T1000 (cell line): ENCODE measurements at places on chromosomes 16 and 17.
A peak's percentile ranks its signal among the peaks of the same experiment; 100 is the strongest.

DNA sequence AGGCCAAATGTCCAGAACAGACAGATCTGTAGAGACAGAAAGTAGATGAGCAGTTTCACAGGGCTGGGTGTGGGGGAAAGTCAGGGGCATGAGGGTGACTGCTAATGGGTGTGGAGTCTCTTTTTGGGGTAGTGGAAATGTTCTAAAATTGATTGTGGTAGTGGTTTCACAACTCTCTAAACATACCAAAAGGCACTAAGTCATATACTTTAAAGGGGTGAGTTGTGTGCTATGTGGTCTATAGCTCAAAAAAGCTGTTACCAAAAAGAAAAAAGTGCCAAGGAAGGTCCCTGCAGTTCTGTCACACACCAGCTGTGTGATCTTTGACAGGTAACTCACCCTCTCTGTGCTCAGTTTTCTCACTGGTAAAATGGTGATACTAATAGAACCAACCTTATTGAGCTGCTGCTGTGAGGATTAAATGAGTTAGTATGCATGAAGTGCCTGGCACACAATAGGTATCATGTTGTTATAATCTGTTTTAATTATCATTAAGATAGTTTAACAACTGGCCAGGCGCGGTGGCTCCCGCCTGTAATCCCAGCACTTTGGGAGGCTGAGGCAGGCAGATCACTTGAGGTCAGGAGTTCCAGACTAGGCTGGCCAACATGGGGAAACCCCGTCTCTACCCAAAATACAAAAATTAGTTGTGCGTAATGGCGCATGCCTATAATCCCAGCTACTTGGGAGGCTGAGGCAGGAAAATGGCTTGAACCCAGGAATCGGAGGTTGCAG is 10.3 kb downstream of the ITGAX start:
- no peak for DNase-seq

DNA sequence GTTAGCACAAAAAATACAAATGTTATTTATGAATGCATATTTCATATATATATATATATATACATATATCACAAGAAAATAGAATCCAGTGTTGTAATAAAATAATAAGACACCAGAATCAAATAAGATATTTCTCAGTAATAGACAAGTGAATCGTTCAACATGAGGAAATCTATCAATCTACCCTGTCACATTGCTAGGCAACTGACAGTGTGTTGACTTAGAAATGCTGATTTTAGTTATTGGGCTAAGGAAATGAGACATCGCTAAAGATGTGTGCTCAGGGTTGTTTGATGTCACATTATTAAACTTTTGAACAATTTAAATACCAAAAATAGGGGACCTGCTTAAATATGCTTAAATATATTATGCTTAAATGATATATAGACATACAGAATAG is 49.9 kb upstream of the DNAH9 start:
- DNase-seq: no peak

GRCh38 chr17:78197147-78197832 is 10.1 kb downstream of the AFMID start:
- no peak for DNase-seq

GRCh38 chr16:84836234-84836647 is 16.5 kb downstream of the CRISPLD2 start:
- DNase-seq: peak; percentile 90

GRCh38 chr17:16378636-16379282 is 2.1 kb upstream of the UBB start:
- DNase-seq: no peak

DNA sequence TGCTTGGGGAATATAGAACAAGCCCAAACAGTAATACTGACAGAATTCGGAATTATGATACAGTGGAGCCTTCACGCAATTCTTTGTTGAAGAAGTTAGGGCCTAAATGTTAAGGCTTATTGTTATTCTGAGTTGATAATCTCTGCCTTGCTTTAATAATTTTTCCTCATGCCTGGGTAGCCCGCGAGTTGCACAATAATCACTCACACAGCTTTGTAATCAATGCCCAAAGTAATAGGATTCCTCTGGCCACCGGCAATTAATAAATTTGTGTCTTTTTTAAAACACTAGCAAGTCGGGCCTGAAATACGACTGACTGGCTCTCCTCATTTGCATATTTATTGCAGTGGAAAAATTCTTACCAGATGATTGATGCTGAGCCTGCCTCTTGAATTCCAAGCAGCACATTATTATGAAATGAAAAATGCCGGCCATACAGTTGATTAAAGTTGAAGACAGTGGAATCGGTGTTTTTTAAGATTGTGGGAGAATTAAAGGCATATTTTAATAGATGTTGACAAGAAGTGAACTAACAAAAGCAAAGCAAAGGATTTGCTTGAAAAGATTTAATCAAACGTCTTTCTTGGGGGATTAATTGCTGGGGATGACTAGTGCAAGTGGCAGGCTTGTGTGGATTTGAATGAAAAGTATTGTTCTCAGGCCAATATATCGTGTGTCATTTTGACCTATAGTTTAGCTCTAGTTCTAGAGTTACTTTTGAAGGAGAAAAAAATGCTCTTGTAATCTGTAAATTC is 30.2 kb downstream of the AATF start:
- no peak for DNase-seq

GRCh38 chr16:8919089-8919933 is 37.2 kb downstream of the LITAFD start:
- DNase-seq: no peak

DNA sequence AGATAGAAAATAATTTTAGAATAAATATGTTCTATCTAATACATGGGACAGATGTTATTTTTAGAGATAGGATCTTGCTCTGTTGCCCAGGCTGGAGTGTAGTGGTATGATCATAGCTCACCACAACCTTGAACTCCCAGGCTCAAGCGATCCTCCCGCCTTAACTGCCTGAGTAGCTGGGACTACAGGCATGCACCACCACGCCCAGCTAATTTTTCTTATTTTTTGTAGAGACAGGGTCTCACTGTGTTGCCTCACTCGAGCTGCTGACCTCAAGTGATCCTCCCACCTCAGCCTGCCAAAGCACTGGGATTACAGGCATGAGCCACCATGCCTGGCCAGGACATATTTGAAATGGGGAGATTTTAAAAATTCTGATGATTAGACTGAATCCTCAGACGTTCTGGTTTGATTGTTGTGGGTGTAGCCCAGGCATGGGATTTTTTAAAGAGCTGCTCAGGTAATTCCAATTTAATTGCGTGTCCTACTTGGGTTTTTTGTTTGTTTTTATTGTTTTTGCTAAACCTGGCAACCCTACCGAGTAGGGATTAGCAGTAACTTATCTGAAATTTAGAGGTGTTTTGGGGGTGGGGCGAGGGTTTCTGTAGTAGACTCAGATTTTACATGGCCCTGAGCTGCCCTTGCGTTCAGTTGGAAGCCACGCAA is 142.9 kb downstream of the RAB11FIP4 start:
- DNase-seq: no peak

DNA sequence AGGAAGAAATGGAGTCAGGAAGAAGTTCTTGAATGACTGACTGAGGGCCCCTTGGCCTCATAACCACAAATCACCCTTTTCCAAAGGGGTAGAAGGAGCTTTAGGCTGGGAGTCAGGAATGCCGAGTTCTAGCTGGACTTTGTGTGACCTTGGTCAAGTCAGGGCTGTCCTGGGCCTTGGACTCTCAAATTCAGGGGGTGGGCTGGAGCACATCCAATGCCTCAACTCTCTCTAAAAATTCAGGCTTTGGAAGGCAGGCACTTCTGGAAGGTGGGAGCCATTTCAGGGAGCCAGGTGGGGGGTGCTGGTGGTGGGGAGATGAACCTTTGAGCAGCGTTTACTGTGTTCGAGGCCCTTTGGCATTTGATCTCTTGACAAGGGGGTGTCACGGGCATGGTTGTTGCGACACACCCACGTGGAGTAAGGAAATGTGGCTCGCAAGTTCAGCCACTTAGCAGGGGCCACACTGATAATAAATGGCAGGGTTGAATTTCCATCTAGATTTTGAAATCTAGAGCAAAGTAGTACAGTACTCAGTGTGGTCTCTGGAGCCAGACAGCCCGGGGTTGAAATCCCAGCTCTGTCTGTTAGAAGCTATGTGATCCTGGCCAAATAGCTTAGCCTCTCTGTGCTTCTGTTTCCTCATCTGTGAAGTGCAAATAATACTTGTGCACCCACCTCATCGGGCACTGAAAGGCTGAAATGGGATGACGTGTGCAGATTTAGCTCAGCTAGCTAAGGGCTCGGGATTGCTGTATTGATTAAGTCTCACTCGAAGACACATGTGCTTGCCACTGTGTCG is 47.1 kb upstream of the CIBAR2 start:
- no peak for DNase-seq

GRCh38 chr16:85296859-85297660 is 184.8 kb upstream of the CIBAR2 start:
- no peak for DNase-seq

GRCh38 chr17:60049936-60050335 is 28.8 kb downstream of the HEATR6 start:
- no peak for DNase-seq

GRCh38 chr16:56115817-56116576 is 75.3 kb upstream of the GNAO1 start:
- no peak for DNase-seq

DNA sequence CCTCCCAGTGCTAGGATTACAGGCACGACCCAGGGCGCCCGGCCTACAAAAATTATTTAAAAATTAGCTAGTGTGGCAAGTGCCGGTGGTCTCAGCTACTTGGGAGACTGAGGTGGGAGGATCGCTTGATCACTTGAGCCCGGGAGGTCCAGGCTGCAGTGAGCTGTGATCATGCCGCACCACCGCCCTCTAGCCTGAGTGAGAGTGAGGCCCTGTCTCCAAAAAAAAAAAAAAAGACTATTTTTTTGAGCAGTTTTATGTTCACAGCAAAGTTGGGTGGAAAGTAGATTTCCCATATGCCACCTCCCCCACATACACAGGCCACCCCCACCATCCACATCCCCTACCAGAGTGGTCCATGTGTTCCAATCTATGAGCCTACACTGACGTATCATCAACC is 84.9 kb downstream of the MGAT5B start:
- DNase-seq: no peak

GRCh38 chr16:7038475-7038874 is 294.2 kb upstream of the RBFOX1 start:
- DNase-seq: no peak

DNA sequence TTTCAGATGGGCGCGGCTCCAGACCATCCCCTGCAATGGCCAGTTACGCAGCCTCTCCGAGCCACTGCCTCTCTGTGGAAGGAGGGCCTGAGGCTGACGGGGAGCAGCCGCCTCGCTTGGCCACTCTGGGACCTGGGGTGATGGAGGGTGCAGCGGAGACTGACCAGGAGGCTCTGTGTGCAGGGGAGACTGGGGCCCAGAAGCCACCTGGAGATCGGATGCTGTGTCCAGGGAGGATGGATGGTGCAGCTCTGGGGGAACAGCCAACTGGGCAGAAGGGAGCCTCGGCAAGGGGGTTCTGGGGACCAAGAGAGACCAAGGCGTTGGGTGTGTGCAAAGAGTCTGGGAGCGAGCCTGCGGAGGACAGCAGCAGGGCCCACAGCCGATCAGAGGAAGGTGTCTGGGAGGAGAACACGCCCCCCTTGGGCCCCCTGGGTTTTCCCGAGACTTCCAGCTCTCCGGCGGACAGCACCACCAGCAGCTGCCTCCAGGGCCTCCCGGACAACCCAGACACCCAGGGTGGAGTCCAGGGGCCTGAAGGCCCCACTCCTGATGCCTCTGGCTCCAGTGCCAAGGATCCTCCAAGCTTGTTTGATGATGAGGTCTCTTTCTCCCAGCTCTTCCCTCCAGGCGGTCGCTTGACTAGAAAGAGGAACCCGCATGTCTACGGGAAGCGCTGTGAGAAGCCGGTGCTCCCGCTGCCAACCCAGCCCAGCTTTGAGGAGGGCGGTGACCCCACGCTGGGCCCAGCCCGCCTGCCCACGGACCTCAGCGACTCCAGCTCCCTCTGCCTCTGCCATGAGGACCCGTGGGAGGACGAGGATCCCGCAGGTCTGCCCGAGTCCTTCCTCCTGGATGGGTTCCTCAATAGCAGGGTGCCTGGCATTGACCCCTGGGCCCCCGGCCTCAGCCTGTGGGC is 17.4 kb upstream of the ZFPM1 start:
- no peak for DNase-seq

- no peak for DNase-seq
Observed at GRCh38 chr17:6020376-6021010, 49.7 kb upstream of the WSCD1 start.

DNA sequence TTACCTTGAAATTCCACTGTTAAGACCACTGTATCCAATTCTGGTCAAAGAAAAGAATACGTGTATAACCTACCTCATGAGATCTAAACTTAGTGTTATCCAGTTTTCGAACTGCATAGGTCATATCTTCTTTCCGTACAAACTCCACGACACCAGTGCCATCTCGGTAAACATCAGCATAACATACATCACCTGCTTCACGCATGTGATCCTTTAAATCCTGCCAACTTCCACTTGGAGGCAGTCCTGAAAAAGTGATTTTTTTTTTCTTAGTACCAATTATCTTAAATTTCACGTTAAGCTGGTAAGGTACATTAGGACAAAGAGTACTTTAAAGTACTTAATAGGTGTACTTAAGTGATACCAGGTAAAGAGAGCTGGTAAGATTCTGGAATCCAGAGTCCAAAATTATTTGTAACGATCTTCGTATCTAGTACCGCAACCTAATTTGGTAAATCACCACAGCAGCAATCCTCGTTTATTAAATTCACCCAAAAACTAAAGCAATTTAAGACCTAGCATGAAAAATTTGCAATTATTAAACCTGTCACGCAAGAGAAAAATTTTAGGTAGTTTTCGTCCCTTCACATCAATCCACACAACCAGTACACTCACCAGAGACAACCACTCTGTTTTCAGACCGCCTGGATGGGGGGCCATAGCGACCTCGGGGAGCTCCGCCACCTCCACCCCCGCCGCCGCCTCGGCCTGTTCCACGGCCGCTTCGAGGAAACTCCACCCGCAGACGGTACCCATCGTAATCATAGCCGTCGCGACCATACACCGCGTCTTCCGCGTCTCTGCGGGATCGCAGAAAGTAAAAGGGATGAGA is 1.1 kb downstream of the SRSF1 start:
- DNase-seq: no peak

- no peak for DNase-seq
Observed at GRCh38 chr16:3256866-3257465, 533 bp upstream of the MEFV start.

DNA sequence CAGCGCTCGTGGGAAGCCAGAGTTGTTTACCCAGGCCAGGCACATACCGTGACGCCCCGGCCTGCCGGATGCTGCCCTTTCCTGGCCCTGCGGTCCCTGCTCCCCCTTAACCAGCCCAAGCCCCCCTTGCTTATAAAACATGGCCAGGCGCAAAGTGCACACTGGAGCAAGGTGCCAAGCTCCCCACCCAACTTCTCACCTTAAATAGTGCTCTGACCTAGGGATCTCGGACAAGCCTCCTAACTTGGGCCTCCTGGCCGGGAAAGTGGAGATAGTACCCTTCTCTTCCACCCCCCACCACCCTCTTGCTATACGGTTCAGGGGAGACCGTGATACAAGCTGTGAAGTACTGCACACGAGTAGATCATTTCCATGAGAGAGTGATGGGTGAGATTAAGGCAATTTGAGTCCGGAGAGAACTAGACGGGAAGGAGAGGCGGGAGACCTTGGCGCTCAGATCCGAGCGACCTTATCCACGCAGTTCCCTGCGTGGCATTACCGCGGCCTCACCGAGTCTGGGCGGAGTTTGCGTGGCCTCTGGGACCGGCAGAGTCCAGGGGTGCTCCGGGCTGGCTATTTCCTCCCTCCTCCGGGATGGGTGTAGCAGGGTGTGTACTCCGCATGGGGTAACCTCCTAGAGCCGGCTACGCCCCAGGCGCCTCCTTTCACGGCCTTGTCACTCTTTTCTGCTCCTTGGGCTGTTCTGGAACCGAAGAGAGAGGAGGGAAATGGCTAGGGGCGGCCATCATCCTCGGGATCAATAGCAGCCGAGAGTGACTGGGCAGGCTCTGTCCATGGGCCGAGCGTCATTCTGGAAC is 4.4 kb upstream of the LHX1 start:
- DNase-seq: no peak
